ENCODE measurements at places on chromosomes 16 and 17. TPM values are rescaled to one million over a fixed set of nuclear protein-coding genes. Genes with fewer than 3 reads are reported as not detected.

PDIA2 gene
- not detected for total RNA-seq

CASKIN1 gene
- 0.70 TPM for total RNA-seq

UMOD gene
- not detected for total RNA-seq

LGALS9B gene
- total RNA-seq: not detected

AOC3 gene
- total RNA-seq: 1.0 TPM
